Activated CD8-positive, alpha-beta memory T cell treated with anti-CD3 and anti-CD28 coated beads for 48 hours (primary cell): ENCODE measurements at places on chromosomes 7 and 10.

GRCh38 chr7:70338015-70338414, 739.7 kb downstream of the AUTS2 start:
- DNase-seq: no peak

GRCh38 chr10:57864765-57865680, 402.7 kb downstream of the IPMK start:
- no peak for DNase-seq

DNA sequence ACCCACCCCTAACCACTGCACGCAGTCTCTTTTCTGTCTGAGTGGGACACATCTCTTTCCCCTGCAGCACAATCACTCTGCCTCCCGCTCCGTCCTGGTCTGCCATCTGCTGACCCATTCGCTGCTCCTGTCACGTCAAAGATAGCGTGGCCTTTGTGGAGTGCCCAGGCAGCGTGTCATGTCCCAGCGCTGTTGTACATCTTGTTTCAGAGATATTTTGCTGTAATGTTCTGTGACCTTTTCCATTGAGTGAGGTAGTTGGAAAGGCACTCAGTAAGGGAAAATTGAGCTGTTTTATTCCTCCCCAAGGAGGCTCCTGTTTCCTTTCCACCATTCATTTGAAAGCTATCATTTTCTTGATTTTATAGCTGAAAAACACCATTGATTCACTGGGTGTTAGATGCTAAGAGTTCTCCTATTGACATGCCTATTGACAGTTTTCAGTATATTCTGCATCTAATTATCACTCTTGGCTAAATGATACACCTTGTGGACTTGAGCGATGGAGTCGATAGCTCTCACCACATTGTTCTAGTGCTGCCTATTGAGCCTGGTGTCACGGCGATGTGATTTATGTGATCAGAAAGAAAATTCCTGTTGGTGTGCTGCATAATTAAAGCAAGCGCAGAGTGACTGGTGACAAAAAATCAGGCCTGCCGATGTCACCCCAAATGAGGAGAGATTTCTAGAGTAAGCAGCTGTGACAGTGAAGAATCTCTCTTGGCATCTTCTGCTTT, 372.6 kb downstream of the LRMDA start:
- no peak for DNase-seq

DNA sequence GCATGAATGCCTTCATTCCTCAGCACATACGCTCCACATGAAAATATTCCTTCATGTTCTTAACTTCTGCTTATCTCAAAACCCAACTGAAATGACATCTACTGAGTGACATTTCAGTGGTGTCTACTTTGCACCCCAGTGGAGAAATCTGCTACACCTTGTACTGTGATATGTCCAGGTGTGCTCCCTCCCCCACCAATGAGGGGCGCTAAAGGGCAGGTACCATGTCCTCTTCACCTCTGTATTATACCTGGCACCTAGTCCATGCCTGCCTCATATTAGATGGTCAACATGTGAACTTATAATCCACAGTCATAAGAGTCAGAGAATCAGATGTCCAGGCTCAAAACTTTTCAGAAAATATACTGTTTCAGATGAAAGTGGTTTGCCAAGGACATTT, 2.1 kb downstream of the PAXIP1 start:
- DNase-seq: no peak

DNA sequence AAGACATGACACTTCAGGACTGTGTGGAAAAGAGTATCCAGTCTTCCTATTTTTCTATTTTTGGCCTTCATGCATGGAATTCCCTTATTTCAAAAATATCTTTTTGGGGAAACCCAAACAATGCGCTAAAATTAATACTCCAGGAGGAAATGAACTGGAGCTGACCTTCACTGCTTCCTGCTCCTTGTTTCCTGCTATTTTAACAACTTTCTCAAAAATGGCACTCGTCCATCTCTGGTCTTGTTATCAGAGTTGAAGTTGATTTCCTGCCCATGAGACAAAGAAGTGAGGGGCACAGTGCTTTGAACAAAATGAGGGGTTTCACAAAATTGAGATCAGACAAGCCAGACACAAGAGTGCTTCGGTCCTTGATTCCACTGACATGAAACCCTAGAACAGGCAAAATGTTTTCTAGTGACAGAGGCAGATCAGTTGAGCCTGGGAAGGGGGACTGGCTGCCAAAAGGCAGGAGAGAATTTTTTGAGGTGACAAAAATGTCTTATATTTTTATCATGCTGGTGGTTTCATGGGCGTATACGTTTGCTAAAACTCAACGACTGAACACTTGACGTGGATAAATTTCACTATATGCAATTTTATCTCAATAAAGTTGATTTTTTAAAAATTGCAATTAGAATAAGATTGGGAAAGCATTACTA, 193.2 kb downstream of the CREB5 start:
- no peak for DNase-seq

- DNase-seq: no peak
Measured at GRCh38 chr7:127658970-127659630, 7.1 kb downstream of the SND1 start.

DNA sequence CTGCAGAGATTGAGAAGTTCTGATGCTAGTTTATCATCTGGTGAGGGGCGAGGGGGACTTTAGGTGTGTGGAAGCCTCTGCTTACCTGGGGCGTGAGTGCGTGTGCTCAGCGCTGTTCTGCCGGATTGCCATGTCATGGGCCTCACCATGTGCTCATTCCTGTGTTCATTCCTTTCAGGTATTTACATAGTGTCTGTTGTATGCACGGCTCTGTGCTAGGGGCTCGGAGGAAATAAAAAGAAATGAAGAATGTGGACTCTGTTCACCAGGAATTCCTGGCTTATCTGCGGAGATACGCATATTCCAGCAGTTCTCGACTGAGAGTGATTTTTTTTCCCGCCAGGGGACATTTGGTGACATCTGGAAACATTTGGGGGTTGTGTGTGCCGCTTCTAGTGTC, 152.0 kb downstream of the CAMK1D start:
- no peak for DNase-seq

DNA sequence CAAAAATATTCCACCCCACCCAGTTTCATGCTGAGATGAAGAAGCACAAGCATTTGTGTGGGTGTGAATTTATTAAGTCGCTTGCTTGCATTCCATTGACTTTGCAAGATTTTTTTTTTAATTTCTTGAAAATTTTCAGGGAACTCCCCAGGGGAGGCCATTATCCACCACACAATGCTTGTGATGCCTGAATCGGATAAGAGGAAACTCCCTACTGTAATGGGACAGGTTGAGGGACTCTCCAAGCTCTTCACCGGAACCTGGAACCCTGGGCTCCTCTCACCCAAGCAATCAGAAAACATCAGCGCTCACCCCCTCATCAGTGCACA, 153.6 kb upstream of the ZMIZ1 start:
- no peak for DNase-seq

GRCh38 chr7:127833641-127834040, 181.6 kb downstream of the SND1 start:
- DNase-seq: no peak

GRCh38 chr7:28560767-28561166, 148.4 kb downstream of the CREB5 start:
- no peak for DNase-seq

DNA sequence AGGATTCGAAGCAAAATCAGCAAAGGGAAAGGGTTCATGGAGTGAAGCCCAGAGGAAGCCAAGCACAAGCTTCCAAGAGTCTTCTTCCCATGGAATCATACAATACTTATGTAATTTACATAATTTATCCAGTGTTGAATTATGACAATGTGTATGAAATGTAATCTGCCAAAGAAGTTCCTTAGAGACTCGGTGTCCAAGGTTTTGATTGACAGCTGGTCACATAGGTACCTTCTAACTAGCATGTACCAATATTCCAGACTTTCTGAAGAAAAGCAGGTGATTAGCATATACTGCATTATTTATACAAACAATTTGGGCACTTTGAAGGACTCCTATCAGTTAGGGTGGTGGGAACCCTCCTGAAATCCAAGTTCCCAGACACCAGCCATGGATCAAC, 35.3 kb downstream of the ANKIB1 start:
- DNase-seq: no peak

GRCh38 chr10:18345308-18345707, 205.1 kb downstream of the CACNB2 start:
- DNase-seq: no peak

DNA sequence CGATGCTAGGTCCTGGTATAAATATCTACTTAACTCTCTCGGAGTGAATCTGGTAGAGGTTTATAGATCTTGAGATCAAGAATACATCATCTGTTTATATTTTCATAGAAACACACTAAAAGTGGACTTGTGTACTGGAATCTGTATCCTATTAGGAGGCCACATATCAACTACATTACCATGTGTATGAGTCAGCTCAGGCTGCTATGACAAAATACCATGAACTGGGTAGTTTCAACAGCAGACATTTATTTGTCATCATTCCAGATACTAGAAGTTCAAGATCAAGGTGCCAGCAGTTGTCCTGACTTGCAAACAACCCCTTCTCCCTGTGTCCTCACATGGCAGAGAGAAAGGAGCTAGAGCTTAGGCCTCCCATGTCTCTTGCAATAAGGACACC, 113.9 kb upstream of the PFKP start:
- DNase-seq: no peak

GRCh38 chr7:151679071-151679708, 159.5 kb upstream of the RHEB start:
- DNase-seq: no peak

GRCh38 chr7:131627735-131628190, 71.3 kb upstream of the PODXL start:
- DNase-seq: no peak

GRCh38 chr7:755413-755805, 28.3 kb upstream of the PRKAR1B start:
- DNase-seq: no peak

DNA sequence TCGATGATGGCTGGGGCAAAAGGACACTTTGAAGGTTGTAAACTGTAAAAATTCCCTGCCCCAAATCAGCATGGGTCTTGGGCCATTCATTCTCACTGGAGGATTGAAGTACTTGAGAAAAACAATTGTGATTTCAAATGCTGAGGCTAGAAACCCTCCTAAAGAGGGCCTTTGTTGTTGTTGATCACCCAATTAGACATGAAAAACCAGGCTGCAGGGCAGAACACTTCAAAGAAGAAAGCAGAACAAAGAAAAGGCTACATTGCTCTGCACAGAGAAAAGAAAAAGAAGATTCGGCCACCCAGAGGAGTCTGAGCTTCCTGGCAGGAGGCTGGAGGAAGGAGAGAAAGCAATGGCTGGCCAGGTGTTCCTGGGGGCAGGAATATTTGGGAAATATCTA, 143.1 kb downstream of the NPY start:
- DNase-seq: no peak

- DNase-seq: no peak
Measured at GRCh38 chr7:1230411-1231213, 2.1 kb upstream of the UNCX start.

- no peak for DNase-seq
Measured at GRCh38 chr10:10047426-10047825, 970.2 kb upstream of the CELF2 start.

DNA sequence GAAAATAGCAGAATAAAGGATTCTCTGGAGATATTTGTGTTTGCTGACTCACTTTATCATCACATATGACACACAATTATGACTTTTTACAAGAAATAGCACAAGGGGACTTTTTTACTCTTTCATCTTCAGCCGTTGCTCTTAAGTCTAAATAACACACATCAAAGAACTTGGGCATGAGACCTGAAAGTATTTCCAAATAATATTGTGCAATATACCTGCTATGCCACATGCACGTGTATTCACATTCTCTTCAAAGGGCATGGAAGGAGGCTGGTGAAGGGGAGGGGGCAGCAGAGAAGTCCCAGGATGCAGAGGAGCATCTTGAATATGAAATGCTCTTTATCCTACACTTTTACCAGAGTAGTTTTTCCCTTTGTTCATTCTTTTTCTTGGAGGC, 4.1 kb upstream of the ADARB2 start:
- DNase-seq: no peak

- no peak for DNase-seq
Measured at GRCh38 chr7:33428415-33428814, 299.1 kb downstream of the BBS9 start.

DNA sequence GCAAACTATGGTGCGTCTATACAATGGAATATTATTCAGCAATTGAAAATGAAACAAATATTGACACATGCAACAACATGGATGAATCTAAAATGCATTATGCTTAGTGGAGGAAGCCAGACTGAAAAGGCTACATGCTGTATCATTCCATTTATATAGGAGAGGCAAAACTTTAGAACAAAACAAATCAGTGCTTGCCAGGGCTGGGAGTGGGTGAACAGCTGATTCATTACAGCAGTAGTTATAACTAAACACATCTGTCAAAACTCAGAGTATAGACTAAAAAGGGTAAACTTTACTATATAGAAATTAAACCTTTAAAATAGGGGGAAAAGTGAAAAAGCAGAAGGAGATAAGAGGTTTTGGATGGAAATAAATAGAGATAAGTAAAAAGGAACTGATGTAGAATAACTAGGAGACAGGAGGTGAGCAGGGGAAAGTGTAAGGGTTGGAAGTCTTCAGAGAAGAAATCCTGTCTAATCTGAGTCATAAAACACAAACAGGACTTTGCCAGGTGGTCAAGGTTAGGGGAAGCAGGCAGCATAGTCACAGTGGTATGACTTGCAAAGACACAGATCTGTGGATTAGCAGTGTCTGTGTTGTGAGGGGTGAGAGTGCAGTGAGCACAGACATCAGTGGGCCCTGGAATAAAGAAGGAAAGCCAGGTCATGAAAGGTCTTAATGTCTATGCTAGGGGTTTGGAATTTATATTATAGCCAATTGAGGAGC, 349.8 kb downstream of the PHTF2 start:
- DNase-seq: no peak
